Iris pigment epithelial cell (primary cell): ENCODE measurements at places on chromosomes 16 and 17.
A peak's percentile ranks its signal among the peaks of the same experiment; 100 is the strongest.

DNA sequence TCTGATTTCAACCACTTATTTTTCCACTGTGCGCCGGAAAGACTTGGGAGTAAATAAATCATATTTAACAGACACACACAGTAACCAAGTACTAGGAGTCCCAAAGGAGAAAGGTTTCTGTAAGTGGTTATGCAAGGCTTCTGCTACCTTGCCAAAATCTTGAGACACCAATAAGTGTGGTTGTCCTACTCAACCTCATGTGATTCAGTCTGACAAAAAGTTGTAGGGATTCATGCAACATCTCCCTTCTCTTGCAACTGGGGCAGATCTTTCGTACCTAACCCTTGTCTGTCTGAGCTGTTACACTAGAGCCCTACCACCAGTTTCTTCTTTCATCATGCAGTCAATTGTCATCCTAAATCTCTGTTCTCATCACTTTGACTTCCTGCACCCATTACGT is 69.9 kb upstream of the NUDT7 start:
- DNase-seq = no peak

GRCh38 chr17:8960325-8961140 is 5.0 kb downstream of the PIK3R5 start:
- DNase-seq = no peak

DNA sequence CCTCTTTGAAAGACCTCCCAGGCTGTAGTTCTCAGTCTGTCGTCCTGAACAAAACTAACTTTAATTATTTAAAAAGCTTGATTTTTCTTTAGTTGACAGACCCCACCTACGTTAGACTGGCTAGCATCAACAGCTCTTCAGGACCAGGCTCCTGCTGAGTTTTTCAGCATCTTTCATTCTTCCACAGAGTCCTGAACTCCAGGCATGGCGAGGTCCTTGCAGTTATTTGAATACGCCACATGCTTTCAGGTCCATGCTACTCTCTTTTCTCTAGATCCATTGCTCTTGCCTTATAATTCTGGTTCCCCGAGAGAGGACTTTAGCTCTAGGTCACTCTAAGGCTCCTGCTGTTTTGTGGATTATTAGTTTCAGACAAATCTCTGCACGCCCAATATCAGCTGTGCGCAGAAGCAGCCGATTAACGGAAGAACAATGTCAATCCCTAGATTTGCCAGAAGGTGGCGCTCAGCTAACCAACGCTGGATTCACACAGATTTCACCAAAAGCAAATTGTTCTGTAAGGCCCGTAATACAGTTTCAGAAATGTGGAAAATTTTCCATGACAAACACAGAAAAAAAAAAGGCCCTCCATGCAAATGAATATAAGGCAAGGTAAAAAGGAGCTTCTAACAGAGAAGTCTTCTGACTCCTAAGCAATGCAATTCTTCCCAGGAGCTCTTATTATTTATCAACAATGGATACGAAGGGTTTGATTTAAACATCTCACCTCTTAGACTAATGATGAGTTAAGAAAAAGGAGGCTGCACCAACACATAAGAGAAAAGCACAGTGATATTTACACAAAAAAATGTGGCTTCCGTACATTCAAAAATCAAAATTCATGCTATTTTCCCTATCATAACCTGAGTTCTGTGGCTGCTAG is 33.5 kb upstream of the BCO1 start:
- peak; percentile 66 for DNase-seq

- DNase-seq = no peak
These were observed 1.8 kb downstream of the SOCS1 start for GRCh38 chr16:11253995-11254912.

GRCh38 chr17:79007504-79008381 is 1.8 kb downstream of the CANT1 start:
- DNase-seq = no peak

DNA sequence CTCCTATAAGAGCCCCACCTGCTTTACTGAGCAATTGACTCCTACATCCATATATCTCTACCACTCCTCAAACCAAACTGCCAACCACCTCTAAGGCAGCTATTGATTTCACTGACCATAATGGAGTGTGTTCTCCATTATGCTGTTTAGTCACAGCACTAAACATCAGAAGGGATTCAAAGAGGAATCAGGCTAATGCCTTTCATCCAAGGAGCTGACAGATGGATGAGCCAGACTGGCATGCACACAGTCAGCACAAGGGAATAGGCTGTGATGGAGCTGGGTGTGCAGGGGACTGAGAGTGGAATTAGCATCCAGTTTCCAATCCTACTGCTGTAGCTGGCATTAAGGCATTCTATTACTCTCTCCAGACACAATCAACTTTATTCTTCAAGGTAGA is 88.7 kb upstream of the CCL2 start:
- DNase-seq = no peak
